ENCODE measurements at places on chromosomes 1 and 21.
A peak's percentile ranks its signal among the peaks of the same experiment; 100 is the strongest.

DNA sequence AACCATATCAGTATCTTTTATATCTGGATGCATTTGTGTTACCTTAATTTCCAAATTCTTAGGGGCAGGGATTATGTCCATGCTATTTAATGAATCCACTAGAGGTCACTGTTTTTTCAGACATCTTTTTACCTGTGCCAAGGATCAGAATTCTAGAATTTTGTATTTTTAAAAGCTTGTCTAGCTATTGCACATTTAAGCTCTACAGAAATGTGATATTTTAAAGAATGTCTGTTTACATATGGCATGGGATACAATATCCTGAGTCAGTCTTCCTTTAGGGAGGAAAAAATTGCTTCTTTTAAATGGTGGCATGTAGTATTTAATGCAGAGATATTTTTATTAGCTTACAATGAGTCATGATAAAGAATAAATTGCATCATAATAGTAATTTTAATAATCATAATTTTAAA lies 11.3 kb downstream of the RPAP2 start:
- no peak for DNase-seq

GRCh38 chr1:28507247-28507645 lies 1.4 kb downstream of the RCC1 start:
- peak; percentile 15 for DNase-seq

DNA sequence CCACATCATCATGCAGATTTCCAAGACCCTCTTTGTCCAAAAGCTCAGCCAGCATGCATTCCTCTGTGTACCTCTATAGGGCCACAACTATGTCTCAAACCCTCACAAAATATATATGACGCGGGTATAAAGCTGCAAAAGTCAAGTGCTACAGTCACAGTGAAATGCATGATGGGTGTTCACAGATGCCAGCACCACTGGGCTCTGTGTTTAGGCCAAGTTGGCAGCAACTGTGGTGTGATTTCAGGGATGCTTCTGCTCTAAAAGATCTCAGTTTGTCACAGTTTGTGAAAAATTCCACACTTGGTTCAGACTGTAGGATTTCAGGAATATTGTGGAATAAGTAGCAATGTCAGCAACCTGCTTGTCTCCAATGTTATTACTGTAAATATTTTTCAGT lies 23.9 kb upstream of the SELP start:
- DNase-seq = no peak

DNA sequence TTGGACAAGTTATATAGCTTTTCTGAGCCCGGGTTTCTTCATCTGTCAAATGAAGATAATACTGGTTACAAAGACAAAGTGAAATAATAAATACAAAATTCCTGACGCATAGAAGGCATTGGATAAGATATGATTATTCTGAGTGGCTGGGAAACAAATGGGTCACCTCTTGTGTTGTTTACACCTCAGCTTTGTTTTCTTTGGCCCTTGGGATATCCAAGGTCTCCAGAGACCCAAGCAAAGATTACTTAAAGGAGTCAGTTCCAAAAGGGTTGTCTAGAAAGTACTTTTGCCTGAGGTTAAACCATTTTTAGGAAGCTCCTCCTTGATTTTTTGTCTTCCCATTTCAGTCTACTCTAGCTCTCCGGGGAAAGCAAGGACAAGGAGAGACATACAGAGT lies 9.7 kb downstream of the KHDRBS1 start:
- no peak for DNase-seq

DNA sequence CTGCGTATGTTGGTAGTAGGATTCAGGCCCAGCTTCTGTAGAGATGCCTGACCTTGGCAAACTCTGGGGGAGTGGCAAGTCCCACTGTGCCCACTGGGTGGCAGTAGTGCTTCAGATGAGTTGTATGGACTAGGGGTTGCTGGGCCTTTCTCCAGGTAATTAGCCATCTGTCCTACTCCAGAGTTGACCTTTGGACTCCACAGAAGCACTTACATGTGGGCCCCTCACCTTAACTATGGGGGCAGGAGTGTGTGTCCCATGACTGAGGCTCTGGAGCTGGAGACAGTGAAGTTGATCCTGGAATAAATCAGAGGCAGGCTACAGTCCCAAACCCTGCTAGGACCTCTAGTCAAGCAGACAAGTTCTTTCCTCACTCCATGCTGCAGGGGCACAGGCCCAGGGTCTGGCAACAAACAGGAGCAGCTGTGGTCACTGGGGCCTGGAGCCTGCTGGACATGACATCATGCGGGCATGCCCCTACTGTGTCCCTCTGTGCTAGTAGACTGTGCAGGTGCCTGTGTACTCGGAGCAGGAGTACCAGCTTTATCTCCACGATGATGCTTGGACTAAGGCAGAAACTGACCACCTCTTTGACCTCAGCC lies 4.6 kb downstream of the DMAP1 start:
- peak; percentile 54 for DNase-seq

DNA sequence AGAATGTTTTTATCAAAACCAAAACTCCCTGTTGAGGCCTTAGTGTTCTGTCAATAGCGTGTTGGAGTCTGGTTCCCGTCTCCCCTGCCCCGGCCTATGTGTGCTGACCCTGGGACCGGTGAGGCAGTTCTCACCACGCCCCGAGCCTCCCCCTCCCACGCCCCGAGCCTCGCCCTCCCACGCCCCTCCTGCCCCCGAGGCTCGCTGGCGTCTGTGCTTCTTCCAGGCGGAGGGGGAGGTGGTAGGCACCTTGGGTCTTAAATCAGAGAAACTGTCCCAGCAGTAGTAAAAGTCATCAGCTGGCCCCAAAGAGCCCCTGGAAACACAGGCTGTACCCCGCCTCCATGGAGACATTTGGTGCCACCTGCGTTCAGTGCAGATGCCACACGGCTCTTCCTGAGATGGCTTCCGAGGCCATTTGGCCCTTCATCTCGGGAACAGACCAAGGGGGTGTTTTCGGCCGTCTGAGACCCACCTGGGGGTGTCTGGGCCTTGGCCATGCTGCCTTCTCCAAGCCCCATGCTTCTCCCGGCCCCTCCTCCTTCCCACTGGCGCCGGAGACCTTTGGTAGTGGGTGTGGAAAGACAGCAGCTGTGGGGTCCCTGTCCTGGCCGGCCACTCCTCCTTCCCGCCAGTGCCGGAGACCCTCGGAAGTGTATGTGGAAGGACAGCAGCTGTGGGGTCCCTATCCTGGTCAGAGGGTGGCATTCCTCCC lies 44.7 kb downstream of the SKI start:
- DNase-seq = no peak

GRCh38 chr1:67830226-67830625 lies 3.0 kb downstream of the GNG12 start:
- DNase-seq = peak; percentile 39
